ENCODE measurements at places on chromosomes 11 and 22.

- DNase-seq, result no peak
Observed at GRCh38 chr11:71193431-71193830, 58.9 kb downstream of the SHANK2 start.

- no peak for DNase-seq
Observed at GRCh38 chr11:111299101-111300026, 1.0 kb downstream of the POU2AF3 start.

DNA sequence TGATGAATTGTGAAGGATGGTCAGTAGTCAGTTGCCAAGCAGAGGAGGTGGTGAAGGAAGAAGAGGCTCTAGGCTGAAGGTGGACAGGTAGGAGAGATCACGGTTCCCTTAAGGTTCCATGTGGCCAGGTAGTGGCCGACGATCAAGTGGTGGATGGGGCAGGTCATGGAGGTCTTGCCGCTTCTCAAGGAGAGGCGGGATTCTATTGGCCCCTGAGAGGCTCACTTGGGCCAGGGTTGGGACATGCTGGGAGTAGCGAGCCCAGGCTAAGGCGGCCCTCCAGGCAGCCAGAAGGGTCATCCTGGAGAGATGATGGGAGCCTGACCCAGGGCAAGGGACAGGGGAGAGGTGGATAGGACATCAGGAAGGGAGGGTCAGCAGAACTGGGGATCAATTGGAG lies 20.9 kb upstream of the TMPRSS4 start:
- DNase-seq, result no peak

DNA sequence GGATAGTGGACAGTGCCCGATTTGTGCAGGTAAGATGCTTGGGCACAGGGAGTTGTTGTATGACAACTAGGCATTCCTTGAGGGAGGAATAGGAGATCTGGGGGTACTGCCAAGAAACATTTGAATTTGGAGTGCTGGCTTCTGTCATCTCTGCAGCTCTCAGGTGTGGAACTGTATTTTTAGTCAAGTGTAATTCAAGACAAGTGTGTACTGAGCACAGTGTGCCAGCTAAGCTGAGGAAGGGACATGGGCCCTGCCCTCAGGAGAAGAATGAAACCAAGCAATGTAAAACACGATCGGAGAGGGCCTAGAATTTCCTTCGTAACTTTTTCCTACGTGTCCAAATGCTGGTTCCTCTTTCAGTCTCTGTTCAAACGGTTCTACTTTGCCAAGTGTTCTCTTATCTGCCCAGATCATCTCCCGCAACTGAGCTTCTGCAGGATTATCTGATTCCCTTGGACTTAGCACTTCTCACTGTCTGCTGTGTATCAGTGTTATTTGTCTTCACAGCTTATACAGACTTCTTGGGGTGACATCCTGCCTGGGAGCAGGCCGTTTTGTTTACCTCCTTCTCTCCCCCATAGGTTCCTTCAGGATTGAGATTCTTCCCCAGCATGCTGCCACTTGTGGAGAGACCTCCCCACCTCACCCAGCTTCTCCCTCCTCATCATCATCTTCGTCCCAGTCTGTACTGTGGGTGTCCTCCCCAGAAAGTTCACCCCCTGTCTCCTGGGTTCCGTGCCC lies 27.6 kb downstream of the ART5 start:
- DNase-seq, result no peak

DNA sequence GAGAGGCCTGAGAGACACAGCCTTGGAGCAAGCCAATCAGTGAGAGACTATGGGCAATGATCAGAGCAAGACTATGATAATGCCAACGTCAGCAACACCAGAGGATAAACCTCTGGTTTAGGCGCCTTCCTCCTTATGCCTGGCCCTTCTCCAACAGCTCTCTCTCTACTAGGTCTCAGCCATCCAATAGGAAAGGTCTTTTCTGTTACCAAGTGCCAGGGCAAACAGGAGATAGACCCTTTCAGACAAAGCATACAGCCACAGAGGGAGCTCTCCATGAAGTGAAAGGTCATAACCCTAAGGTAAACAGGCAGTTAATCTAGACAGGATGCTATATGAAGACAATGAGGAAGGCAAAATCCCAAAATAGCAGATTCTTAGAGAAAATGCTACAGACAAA lies 9.5 kb downstream of the STK33 start:
- DNase-seq, result no peak

- no peak for DNase-seq
Observed at GRCh38 chr11:118857385-118857784, 26.3 kb upstream of the CXCR5 start.

GRCh38 chr11:13874597-13874996 lies 87.9 kb upstream of the SPON1 start:
- DNase-seq, result no peak

DNA sequence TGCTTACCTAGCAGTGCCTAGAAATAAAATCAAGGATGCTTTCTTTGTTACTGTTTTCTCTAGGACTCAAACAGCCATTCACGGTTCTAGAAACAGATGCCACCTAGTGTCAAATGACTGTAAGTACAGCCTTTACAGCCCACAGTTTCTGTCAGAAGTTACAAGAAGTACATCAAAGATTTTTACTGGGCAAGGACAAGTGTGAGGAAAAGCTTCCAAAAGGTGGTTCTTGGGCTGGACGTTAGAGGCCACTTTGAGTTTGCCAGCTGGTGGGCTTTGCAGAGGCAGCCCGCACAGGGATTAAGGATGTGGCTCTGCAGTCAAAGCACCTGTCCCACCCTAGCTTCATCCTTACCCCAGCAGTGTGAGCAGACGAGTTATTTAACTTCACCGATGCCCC lies 6.9 kb downstream of the KMT5B start:
- no peak for DNase-seq

DNA sequence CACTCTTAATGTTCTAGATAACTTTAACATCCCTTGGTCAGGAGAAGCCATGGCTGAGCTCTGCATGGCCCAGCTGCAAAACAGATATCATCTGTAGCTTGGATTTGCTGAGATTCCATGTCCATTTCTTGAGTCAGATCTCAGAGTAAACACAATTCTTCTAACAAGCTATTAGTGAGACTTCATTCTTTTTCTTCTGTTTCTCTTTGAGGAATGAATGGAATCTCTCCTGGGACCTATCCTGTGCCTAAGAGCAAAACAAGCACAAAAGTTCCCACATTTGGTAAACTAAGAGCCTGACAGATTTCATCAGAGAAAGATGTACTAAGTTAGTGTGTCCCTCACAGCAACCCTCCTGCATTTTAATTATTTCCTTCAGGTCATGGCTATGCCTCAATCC lies 142.8 kb downstream of the MAML2 start:
- DNase-seq, result no peak

DNA sequence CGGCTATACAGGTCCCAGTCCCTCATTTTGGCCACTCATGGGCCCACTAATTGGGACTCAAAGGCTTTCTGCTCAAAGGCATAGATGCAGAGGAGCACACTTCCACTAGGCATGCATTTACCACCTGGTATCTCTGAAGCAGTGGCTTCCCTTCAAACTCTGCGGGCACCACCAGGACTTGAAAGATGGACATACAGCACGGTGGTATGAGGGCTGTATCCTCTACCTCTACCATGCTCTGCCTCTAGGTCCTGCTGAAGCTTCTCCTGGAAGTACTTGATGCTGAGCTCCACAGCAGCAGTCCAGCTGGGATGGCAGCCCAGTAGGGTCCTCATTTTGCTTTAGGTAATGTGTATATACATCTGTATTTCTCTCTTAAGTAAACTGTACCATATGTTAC lies 49.9 kb downstream of the RAB6A start:
- no peak for DNase-seq

- DNase-seq, result no peak
Observed at GRCh38 chr22:39645532-39645931, 75.0 kb downstream of the CACNA1I start.

DNA sequence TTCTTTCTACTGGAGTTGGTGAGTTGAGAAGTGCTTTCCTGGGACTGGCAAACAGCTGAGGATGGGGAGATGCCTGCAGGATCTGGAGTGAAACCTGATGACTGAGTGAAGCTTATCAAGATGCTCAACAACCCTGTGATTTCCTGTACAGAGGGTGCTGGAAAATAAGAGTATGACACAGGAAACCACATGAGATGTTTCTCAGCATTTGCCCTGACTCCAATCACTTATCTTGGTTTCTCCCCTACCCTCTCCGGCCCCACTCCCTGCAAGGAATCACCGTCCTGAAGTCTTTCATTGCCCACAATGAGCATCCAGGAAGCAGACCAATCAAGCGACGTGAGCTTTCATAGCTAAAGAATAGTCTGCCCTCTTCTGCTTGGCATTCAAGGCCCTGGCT lies at the start of gene MRGPRX2:
MRGPRX2 (minus strand) TSS at position 89 of the 400 bp plus-strand sequence. CDS start 4,315 bp downstream, outside the sequence.
- peak; percentile 13 for DNase-seq

- no peak for DNase-seq
Observed at GRCh38 chr22:25482091-25482760, 82.2 kb upstream of the GRK3 start.

GRCh38 chr22:18078329-18079041 lies 695 bp downstream of the PEX26 start:
- DNase-seq, result peak; percentile 33

DNA sequence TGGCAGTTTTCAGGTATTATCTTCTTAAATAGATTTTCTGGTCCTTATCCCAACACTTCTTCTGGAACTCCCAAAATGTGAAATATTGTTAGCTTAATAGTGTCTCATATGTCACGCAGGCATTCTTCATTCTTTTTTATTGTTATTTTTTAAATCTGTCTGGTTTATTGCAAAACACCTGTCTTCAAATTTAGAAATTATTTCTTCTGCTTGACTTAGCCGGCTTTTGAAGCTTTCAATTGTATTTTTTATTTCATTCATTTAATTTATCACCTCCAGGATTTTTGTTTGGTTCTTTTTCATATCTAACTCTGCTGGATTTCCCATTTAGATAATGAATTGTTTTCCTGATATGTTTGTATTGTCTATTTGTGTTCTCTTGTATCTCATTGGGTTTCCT lies 49.9 kb downstream of the KCNQ1OT1 start:
- no peak for DNase-seq

- no peak for DNase-seq
Observed at GRCh38 chr11:13923182-13923581, 39.3 kb upstream of the SPON1 start.

DNA sequence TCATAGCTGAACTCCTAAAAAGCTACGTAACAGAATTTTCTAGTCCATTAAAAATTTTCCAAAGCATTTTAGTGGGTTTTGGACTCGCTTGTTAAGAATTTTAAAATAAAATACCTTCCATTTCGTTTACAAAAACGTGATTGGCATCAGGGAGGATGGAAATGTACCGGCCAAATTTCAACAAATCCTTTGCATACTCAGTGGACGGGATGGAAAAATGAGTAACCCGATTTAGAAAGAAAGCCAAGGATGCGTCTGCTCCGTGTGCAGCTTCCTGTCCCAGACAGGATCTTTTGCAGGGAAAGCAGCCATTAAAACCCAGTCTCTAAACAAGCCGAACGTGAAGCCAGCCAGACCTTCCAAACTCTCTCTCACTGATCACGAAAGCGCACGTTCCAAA lies 15.6 kb downstream of the TMEM184B start:
- no peak for DNase-seq

DNA sequence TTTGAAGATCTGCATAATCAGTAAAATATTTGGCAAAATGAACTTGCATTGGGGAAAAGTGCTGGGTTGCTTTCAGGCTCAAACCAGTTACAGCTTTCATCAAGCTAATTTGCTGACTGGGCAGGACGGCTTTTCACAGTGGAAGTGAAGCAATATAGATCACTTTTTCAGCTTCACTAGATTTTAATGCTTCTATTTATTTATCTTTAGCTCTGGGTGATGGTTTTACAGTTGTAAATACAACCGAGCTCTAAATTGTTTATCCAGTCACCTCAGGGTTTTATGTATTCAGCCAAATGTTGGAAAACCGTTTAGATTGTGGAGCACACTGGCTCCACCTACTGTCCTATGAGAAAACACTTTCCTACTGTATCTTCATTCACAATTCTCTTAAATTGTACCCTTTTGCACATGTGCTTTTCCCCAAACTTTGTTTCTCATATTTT lies 58.2 kb downstream of the ACER3 start:
- DNase-seq, result no peak

DNA sequence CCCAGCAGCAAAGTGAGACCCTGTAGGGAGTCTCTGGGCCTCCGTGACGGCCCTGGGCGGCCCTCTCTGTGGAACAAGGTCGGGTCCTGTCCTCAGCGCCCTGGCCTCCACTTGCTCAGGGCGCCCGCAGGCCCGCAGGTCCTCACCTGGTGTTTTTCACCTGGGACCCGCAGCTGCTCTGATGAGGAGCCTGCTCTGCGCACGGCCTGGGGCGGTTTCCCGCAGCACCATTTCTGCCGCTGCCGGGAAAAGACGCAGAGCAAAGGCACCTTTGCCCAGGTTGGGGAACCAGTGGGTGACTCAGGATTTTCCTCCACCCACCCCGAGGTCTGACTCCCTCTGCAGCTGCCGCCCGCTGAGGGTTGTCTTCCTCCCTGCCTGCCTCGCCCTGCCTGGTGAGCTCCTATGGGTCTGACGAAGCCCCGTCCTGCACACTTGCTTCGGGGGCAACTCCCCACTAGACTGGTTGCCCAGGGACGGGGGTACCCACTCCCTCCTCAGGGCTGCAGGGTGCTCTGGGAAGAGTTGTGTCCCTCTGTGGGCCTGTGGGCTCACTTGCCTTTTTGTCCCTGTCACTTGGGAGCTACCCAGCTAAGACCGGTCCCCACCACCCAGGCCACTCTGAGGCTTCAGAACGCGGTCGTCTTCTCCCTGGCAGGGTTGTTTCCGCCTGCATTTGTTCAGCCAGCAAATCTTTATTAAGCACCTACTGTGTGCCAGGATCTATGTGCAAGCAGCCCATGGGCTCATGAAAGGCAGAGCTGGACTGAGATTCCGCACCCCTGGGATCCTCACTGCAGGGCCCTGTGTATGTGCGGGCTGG lies 89.5 kb downstream of the KCNQ1 start:
- DNase-seq, result no peak

GRCh38 chr11:105189581-105189980 lies 50.0 kb upstream of the CARD18 start:
- DNase-seq, result no peak

DNA sequence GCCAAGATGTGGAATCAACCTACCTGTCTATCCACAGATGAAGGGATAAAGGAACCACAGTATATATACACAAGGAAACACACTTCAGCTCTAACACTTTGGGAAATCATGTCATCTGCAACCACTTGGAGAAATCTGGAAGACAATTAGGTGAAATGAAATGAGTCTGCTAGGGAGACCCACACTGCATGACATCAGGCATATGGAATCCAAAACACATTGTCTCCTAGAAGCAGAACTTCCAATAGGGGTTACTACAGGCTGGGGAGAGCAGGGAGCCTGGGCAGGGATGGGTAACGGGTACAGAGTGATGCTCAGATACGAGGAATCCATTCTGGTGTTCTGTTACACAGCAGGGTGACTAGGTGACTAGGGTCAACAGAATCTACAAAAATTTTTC lies 18.3 kb downstream of the RGL4 start:
- no peak for DNase-seq

DNA sequence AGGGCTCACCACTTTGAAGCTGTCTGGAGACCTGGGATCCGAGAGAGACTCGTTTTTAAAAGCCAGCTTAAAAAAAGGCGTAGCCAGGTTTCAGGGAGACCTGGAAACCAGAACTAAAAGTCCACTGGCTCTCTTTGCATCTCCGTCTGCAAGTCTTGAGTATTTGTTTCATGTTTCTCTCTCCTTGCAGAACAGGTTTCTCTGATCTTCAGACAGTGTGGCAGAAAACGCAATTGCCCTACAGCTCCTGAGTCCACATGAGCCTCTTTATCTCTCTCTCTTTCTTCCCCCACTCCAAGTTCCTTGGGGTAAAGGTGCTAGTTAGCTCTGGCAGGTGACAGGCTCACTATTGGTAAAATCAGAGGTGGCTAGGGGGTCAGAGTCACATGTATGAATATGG lies 67.0 kb upstream of the AMPD3 start:
- no peak for DNase-seq

GRCh38 chr11:101723371-101723770 lies 139.6 kb upstream of the TRPC6 start:
- no peak for DNase-seq

GRCh38 chr11:69546735-69547370 lies 65.4 kb downstream of the LINC01488 start:
- DNase-seq, result peak; percentile 64

Measured in stimulated activated CD4-positive, alpha-beta T cell treated with anti-CD3 and anti-CD28 coated beads, Interleukin-15, amount 100 ng/mL, for 48 hours (primary cell).